ENCODE measurements at places on chromosomes 2 and 18.

- DNase-seq, result no peak
Measured at GRCh38 chr2:218027426-218028188, 24.8 kb upstream of the TNS1 start.

- no peak for DNase-seq
Measured at GRCh38 chr2:235567842-235568241, 74.0 kb downstream of the AGAP1 start.

DNA sequence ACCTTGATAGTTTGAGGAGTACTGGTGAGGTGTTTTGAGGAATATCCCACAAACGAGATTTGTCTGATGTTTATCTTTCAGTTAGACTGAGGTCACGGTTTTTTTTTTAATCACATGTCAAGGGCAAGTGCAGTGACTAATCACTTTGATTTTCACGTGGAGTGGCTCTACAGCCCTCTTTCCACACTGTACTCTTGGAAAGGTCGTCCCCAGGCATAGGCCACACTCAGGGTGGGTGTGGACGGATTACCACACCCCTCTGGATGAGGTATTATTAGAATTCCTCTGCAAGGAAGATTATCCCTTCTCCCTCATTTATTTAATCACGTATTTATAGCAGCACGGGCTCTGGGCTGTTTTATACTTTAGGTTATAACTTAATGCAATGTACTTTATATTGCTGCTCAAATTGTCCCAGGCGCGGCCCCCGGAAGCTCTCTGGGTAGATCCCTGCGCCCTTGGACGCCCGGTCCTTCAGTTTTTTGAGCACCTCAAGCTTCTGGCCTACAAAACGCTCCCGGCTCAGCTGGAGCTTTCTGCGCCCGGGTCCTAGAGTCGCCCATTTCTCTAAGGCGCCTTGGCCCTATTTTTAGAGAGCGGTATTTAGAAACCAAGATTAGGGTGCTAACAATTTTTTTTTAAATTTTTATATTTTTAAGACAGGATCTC lies 515 bp upstream of the PLEKHB2 start:
- DNase-seq, result peak; percentile 21

DNA sequence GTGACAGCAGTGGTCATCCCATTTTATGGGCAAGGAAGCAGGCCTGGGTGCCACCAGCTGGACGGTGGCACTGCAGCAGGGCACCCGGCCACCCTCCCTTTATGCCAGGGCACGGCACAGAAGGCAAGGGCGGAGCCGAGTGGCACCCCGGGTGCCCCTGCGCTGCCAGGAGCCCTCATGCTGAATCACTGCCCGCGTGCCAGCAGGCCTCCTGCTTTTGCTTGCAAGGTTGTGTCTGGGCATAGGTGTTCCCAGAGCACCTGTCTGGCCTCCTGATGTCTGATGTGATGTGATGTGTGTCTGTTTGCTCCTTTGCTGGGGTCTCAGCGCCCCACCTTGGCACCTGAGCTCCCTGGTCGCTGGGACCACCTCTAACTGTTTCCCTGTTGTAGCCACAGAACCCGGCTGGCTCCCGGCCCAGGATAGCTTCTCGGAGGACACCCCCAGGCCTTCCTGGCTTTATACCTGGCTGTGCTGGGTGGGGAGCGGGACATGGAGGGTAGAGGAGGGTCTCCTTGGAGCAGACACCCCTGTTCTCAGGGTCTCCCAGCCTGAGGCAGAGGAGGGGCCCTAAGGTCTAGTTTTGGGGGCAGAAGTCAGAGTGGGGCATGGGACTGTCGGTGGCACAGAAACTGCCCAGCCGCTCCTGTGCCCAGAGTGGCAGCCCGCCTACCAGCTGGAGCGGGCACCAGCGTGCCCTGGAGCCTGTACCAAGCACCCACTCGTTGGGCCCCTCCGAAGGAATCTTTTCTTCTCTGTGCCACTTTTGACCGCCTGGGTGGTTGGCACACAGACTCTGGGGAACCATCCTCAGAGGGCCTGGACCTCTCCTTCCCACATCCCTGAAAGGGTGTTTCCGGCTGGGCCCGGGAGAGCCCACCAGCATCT lies 3.6 kb downstream of the GPC1 start:
- DNase-seq, result no peak

DNA sequence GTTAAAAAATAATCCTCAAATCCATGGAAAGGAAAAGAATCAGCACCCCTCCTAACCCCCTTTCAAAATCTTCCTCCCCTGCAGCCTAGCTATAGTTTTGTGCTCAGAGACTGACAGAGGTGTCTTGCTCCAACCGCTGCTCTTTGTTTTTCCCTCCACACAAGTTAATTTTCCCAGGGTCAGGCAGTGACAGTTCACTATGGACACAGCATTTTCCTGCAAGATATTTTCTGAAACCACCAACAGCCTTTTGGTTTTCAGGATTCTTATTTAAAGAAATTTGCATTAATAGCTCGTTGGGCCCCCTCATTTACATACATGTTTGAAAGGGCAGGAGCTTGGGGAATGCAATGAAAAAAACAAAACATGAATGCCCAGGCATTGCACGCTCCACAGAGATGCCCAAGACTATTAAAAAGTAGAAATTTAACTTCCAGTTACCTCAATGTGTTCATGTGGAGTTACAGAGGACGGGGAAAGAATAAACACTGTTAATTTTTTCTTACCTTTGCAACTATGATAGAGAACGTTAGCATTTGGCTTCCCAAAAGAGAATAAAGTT lies 71.4 kb upstream of the CXCR4 start:
- DNase-seq, result no peak

DNA sequence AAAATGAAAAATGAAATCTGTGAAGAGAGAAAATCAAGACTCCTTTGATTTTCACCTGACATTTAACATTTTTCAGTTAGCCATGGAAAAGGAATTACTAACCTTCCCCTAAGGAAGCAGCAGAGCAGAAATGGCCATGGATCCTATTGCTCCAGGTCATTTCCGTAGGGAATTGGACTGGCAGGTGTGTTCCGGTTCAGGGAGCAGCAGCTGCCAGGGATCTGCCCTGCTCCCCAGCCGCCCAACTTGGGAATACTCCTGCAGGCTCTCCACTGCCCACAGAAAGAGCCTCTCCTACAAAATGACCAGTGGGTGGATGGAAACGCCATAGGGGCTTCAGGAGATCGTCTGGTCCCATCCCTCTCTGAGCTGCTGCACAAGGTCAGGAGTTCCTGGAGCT lies 86.0 kb upstream of the MAPK4 start:
- DNase-seq, result no peak

All from stimulated activated CD8-positive, alpha-beta memory T cell treated with anti-CD3 and anti-CD28 coated beads, Interleukin-7, amount 100 ng/mL, for 1 hour (primary cell).